Stimulated activated naive CD4-positive, alpha-beta T cell (primary cell): ENCODE measurements at places on chromosomes 12 and 14.

DNA sequence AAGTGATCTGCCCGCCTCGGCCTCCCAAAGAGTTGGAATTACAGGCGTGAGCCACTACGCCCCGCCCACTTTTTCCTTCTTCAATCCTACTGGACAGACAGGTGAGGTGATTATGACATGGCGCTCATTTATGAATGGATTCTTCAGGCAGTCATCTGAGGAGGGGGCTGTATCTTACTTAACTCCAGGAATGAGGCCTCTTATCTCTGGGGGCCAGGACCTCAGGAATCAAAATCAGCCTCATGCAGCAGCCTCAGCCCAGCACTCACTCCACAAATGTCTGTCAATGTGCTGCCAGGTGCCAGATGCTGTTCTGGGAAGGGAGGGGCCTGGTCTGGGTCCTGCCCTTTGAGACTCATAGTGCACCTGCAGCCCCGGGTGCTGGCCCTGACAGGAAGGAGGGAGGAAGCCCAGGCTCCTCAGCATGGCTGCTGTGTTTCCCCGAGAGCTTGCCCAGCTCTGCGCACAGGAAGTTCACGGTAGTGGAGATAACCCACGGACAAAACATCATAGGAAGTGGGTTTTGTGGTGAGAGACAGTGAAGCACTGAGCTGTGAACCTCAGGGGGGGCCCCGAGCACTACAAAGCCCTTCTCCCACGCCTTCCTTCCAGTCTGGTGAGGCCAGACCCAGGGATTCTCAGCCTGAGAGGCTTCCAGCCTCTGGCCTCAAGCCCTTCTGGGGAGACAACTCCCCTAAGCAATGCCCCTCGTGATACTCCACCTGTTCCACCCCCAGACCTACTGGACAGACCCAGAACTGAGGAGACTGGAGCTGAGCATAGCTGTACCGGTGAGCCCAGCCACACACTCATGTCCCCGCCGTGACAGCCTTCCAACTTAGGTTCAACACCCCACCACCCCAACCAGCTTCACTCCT is 22.3 kb downstream of the GALNT6 start:
- peak; percentile 94 for DNase-seq

GRCh38 chr14:104147346-104148125 is 9.1 kb downstream of the KIF26A start:
- DNase-seq: no peak

- no peak for DNase-seq
Measured at GRCh38 chr12:115823635-115824034, 453.9 kb downstream of the MED13L start.

DNA sequence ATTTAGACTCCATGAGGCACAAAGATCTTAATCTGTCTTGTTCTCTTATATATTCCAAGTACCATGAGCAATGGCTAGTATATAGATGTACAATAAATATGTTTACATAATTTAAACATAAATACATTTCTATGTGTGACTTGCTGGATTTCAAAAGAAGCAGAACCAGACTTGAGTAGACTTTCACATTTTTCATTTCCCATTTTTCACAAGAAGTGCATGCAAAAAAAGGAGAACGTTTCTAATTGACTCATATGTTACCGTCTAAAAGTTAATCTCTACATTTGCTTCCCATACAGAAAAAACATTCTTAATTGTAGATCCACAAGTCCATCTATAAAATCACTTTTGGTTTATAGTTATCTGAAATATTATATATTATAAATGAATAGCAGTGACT is 256.5 kb upstream of the USP15 start:
- no peak for DNase-seq

DNA sequence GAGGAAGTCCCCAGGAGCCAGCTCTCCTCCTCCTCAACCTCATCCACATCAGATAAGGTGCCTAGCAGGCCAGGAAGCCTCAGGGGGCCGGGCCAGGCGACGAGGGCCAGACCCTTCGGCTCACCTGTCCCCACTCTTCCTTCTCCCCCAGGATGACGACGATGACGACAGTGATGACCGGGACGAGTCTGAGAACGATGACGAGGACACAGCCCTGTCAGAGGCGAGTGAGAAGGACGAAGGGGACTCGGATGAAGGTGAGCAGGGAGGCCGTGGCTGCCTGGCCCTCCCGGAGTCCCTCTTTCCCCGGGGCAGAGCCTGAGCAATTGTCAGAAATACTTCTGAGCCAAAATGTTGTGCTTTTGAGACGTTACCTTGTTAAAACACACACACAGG is 13.8 kb downstream of the SETD1B start:
- no peak for DNase-seq

GRCh38 chr12:9347328-9348127 is 139.3 kb upstream of the PZP start:
- DNase-seq: no peak

DNA sequence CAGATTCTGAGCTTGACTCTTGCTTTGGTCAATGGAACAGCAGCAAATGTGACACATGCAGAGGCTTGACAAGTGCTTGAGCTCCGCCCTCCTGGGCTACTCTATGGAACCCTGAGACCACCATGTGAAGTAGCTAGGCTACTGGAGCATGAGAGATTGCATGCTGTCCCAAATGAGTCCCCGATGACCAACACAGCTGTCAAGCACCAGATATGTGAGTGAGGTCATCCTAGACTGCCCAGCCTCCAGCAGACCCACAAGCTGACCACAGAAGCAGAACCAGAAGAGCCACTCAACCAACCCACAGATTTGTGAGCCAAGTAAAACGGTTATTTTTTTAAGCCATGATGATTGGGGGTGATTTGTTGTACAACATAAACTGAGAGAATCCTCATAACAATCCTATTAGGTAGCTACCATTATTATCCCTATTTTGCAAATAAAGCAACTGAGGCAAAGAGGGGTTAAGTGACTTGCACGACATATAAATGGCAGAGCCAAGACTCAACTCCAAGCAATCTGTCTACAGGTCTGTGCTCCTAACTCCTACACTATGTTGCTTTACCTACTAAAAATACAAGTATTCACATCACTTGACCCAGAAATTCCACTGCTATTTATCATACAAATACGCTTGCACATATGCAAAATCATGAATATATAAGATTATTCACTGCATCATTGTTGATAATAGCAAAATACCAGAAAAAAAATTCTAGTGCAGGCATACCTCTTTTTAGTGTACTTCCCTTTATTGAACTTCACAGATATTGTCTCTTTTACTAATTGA is 136.2 kb downstream of the NDUFA12 start:
- DNase-seq: no peak

DNA sequence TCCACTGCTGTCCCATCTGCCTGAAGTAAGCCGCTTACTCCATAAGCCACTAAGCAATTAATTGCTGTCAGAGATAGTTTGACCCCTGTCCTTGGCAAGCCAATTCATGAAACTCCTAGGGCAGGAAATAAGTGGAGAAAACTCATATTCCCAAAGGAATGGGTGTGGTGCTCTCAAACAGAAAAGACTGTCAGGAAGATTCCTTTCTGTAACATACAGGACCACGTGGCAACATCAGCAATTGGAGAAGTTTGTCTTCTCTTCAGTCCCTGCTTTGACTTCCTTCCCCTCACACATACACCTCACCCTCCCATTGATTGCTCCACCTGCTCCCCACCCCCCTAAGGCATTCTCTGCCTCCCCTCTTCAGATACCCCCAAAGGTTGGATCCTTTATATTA is 36.2 kb upstream of the MDM1 start:
- DNase-seq: no peak

- no peak for DNase-seq
Measured at GRCh38 chr12:47356129-47356700, 276.5 kb upstream of the AMIGO2 start.

DNA sequence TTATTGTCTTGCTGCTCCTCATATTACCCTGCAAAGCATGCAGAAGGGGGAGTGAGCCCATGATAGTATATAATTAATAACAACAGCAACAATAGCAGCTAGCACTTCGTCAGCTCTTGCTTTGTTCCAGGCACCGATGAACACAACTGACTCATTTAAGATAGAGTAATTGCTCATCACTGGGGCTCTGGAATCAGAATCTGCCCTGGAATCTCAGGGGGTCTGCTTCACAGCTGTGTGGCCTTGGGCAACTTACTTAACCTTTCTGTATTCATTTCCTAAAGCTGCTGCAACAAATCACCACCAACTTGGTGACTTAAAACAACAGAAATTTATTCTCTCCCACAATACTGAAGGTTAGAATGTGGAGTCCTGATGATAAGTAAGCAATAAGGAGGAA is 55.0 kb upstream of the PSMC1 start:
- no peak for DNase-seq

DNA sequence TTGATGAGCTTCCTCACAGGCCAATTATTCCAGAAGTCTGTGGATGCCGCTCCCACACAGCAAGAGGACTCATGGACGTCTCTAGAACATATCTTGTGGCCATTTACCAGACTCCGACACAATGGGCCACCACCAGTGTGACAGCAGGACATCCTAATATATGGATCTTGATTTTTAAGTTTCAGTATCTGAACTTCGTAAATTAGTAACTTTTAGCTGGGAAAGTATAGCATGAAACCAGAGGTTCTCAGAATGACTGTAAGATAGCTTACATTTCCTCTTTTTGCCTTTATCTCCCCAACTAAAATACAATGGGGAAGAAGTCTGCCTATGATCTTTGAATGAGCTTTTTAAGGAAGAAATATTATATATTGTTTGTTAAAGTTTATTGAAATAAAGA is 87.0 kb downstream of the DNAI7 start:
- no peak for DNase-seq

- no peak for DNase-seq
Measured at GRCh38 chr14:91350483-91350812, 67.2 kb downstream of the CCDC88C start.

DNA sequence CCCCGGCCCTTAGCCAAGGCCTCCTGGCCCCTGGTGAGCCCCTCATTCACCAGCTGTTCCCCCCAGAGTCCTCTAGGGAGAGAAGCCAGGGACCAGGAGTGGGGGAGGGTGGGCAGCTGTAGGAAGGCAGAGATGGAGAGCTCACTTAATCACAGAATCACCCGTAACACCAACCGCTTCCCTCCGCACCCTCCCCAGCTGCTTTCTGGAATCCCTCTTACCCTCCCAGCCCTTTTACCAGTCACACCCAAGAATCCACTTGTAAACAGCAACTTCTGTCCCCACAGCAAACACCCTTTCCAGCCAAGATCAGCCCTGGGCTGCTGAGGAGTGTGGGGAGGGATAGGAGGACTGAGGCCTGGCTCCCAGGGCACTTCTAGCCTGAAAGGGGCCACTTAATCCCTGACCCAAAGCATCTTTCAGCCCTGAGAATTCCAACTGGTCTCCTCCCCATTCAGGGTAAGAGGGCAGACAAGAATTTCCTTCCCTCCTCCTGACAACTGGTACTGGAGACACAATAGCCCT is 18.8 kb downstream of the NCKAP5L start:
- no peak for DNase-seq

DNA sequence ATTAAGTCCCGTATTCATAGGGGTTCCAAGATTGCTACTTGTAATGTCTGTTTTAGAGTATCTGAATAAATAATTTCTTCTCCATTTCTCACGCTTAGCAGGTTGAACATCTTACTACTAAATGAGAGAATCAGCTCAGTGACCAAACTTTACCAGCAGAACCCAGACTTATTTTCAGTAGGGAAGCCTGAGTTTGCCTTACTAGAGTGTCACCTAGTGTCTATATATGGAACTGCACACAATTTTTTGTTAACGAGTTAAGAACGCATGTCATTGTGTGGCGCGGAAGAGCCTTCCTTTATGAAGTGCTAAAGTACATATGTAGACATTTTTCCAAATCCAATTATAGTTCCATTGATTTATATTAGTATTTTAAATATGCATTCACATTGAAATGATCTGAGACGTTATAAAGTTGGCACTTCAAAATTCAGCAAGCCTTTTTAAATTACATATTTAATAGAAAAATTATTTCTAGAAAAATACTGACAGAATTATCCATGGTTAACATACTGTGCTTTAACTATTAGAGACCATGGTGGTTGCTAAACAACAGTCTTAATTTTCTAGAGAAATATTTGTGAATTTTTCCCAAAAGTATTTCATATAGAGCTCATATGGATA is 88.3 kb downstream of the RPS29 start:
- DNase-seq: no peak

- no peak for DNase-seq
Measured at GRCh38 chr12:132484891-132485441, 5.0 kb upstream of the FBRSL1 start.

DNA sequence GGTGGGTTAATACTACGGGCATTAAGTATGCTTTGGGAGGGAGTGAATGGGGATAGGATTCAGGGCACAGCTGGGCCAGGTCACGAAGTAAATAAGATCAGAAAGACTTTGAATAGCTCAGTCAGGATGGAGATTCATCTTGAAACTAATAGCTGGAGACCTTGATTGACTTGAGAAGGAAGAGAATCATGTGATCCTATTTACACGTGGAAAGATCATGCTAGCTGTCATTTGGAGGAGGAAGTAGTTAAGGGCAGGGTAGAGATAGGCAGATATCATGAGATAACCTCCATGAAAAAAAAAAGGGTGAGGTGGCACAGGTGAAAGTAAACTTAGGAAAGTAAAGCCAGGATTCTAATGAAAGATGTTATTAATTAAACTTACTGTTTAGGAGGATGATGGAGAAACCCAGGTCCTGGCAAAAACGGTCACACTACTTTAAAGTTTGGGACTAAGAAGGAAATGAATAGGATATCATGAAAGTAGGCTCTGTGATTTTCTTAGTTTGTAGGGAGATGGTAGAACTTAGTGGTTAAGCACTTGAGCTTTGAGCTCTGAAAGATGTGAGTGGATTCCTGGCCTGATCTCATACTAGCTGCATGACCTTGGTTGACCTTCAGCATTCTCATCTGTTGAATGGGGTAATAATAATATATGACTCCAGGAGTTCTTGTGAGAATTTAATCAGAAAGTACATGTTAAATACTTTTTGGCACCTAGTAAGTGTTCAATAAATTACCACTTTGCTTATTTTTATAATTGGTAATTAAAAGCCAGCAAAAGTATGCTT is 439.0 kb downstream of the NRXN3 start:
- DNase-seq: no peak

GRCh38 chr14:100989924-100990323 is 86.4 kb upstream of the RTL1 start:
- DNase-seq: no peak

DNA sequence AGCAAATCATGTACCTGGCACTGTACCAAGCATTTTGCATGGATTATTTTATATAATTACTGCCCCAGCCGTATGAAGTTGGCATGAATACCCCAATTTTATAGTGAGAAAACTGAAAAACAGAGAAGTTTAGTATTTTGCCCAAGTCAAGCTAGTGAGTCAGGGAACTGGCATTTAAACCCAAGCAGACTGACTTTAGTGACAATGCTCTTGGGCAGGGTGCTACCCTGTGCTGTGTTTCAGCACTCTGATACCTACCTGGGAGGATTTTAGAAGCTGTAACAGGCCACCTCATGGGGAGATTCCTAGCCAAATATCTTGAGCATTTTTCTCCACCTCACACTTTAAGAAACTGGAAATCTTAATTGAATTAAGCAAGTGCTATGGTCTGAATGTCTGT is 98.1 kb upstream of the MAX start:
- no peak for DNase-seq

GRCh38 chr12:5589054-5589453 is 157.1 kb downstream of the NTF3 start:
- no peak for DNase-seq

- DNase-seq: no peak
Measured at GRCh38 chr12:79275631-79276030, 411.1 kb downstream of the SYT1 start.
